ENCODE measurements at places on chromosomes 3 and 15.

DNA sequence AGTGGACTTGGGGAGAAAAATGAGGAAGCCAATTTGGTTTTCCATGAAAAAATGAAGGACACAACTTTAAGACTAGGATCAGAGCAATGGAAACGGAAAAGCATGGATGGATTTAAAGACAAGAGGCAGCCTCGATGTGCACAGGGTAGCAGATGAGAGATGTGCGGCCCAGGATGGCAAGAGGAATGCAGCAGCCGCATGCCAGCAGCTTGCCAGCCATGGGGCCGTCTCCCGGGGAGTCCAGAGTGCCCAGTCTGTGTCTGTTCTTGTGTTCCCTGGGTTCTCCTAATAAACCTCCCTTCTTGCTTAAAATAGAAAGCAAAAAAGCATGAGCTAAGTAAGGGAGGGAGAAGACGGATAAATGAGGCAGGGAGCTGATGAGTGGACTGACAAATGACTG lies 68.0 kb upstream of the IQSEC1 start:
- no peak for DNase-seq

DNA sequence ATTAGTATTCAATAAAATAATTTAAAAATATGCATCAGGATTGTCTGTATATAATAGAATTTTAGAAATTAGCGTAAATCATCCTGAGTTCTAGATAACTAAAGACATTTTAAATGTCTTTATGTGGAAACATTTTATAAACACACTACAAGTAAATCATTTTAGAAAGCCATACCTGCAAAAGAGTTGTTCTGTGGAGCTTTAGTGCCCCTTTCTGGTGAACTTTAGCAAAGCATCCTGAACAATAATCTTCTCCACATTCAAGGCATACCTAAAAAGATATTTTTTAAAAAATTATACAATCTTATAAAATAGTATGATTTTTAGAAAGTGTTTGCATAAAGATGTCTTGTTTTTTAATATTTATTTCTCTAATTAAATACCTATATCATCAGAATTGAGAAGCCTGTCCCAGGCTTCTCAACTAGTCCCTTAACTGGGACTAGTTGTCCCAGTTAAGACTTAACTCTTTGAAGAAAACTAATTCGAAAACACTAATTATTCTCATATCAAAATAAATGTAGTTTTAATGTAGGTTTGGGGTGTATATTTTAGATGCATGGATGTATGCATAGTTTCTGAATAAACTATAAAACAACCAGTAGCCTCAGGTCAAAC lies 29.7 kb downstream of the ZBBX start:
- DNase-seq, result no peak

DNA sequence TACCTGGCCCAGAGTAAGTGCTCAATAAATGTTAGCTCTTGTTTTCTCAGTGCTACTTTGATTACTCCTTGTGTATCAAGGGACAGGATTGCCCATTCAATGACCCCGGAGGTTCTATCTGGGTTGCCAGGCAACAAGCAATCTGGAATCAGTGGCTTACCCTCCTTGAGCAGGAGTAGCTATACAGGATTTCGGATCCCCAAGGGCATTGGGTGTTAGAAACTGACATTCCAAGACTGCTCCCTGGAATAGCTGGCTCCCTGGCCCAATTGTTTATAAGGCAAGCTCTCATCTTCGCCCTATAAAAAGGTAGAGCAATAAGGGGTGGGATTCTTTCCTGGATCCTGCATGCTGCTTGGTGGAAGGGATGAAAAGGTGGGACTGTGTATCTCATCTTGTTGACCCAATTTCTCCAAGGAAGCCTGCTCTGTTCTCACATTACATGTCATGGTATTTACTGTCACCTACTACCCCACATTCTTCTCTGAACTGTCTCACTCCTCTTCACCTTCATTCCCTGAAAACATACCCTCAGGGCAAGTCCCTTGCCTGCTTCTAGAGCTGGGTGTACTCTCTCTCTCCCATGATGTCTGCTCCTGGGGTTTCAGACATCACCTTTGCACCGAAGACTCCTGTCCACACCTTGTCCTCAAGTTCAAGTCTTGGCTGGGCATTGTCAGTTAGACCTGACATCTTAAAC lies 26.4 kb upstream of the SCN10A start:
- DNase-seq, result no peak

GRCh38 chr15:101543026-101543390 lies 53.5 kb upstream of the PCSK6 start:
- DNase-seq, result no peak

DNA sequence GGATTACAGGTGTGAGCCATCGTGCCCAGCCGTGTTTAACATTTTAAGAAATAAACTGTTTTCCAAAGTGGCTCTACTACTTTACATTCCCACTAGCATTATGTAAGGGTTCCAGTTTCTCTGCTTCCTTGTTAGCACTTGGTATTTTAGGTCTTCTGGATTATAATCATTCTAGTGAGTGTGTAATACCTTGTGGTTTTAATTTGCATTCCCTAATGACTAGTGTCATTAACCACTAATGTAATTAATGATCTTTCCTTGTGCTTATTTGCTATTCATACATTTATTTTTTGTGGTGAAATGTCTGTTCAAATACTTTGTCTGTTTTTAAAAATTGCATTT lies 30.7 kb downstream of the ARIH2 start:
- no peak for DNase-seq

DNA sequence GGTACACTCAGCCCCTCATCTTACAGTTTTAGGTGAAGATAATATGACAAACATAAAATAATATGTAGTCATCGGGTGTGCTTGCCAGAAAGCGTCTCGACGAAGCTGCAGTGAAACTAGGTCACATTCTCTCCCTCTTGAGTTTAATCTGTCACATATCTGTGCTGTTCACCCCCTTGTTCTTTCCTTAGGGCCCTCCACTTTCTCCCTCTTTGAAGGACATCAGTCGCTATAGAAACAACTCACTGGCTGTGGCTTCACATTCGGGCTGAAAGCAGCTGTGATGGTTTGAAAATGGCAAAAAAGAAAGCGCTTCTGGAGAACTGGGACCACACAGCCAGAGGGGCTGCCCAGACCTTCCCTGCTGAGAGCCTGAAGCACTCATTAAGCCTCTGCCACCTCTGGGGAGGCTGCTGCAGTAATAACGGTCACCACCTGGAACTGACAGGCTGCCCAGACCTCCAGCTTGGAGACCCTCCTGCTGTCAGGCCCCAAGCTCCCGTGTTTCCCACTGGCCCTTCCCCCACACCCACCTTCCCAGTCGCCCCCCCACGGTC lies 50.3 kb downstream of the ABTB1 start:
- DNase-seq, result no peak

GRCh38 chr15:98002419-98002818 lies 41.9 kb downstream of the ARRDC4 start:
- no peak for DNase-seq

DNA sequence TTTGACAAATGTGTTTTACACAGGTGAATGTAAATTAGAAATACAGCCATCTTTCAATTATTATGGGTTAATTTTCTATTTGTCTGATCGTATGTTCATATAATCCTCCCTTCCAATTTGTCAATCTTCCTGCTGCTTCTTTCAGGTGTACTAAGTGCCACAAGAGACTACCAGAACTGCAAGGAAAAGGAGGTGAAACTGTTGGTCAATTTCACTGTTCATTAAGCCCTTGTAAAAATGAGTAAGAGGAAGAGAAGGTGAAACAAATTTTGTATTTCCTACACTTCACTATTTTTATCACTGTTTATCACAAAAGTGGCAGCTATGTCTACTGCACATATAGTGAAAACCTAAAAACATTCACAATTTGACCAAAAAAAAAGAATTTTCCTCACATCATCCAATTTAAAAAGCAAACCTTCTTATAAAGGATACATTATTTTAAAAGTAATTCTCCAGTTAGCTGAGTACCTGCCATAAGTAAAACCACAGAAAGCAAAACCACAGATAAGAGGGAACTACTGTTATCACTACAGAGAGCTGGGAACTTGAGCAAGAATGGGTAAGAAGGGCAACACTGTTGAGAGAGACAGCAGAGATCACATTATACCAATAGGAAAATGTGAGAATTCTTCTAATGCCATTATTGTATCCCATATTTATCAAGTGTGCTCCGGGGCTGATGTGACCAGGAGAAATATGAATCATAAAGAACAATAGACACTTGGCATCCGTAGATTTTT lies 163.0 kb downstream of the TBC1D5 start:
- DNase-seq, result no peak

Data from NK-92 treated with Interleukin-12 subunit alpha and Interleukin-12 subunit beta, amount 100 ng/mL, for 24 hours (cell line).